ENCODE measurements at places on chromosomes 6 and 20.

GRCh38 chr20:47785854-47786764, 828 bp upstream of the SULF2 start:
- ATAC-seq = no peak
- peaks cover 8% of the 10 kb centered on the region for H3K4me1 ChIP-seq

GRCh38 chr6:148593130-148593812, 153.6 kb upstream of the UST start:
- H3K36me3 ChIP-seq = no peaks in the 10 kb centered on the region
- no peak overlapping the region for H3K4me3 ChIP-seq
- no peak overlapping the region for H3K27ac ChIP-seq
- H3K4me1 ChIP-seq = no peaks in the 10 kb centered on the region

DNA sequence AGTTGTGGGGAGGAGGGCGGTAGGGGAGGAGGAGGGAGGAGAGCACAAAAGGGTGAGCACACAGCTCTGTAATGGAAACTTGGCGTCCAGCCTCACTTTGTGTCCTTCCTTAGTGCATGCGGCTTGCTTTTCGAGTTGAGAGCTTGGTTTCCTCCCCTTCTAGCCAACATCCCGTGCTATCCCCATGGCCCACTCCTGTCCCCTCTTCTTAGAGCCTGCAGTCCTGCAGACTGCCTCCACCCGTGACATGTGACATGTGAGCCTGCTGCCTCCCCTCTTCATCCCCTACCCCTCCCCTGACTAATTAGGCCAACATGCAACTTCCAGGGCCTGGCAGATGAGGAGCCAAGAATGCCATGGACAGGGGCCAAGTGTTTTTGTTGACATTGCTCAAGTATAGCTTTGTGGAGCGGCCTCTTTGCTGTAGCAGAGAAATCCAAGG, 63.2 kb downstream of the SLC24A3 start:
- no peaks in the 10 kb centered on the region for H3K4me1 ChIP-seq
- no peaks in the 10 kb centered on the region for H3K27me3 ChIP-seq
- no peak overlapping the region for H3K4me3 ChIP-seq
- no peak for ATAC-seq
- H3K36me3 ChIP-seq = no peaks in the 10 kb centered on the region

GRCh38 chr6:163732479-163732878, 318.0 kb downstream of the QKI start:
- ATAC-seq = no peak
- no peaks in the 10 kb centered on the region for H3K36me3 ChIP-seq
- no peak overlapping the region for H3K4me3 ChIP-seq
- no peaks in the 10 kb centered on the region for H3K27me3 ChIP-seq
- H3K4me1 ChIP-seq = no peaks in the 10 kb centered on the region

DNA sequence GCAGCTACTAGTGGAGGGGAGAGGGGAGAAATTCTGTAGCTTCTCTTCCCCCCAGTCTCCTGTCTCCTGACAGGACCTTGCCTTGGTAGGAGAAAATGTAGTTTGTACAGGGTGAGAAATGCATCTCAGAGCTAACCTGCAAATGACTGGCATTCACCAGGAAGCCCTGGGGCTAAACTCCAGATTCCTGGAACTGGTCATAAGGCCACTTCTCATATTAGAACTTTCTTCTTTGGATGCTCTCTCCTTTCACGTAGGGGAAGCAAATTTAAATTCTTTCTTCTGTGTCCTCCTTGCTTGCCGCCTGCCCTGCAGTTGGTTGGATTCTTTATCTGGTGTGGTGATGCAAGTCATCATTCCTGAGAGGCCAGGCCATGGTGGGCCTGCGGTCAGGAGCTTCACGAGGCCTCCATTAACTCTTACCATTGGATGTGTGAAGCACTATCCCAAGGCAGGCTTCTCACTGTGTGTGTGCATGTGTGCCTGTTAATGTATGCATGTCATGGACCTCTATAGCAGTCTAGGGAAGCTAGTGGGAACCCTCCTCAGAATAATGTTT, 182.0 kb downstream of the PHF3 start:
- no peak for ATAC-seq
- no peaks in the 10 kb centered on the region for H3K4me1 ChIP-seq

DNA sequence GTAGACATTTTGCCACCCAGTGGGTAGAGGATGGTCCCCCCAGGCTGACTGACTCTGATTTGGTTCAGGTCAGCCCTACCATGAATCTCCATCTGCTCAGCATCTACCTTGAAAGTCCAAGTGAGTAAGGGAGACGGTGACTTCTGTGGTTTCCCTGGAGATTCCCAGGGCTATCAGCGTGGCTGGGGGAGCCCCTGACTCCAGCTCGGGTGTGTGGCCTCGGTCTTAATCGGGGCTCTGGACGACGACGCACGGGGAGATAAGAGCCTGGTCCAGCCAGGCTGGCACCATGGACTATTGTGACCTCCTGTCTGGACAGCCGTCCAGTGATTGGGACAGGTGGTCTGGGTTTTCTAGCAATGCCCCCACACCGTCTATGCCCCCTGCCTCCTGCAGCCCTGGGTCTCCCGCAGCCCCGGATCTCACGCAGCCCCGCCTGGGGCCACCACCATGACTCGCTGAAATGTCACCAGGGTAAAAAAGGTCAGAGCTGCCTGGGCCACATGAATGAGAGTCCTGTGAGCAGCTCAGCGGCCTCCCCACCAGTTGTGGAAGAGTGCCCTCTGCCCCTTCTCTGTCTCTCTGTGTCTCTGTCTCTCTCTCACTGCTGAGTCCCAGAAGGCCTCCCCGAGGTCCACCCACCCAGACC, 47.1 kb upstream of the GATA5 start:
- H3K4me1 ChIP-seq = peaks cover 5% of the 10 kb centered on the region
- H3K36me3 ChIP-seq = no peaks in the 10 kb centered on the region
- ATAC-seq = peak; percentile 78
- H3K27me3 ChIP-seq = peaks cover 12% of the 10 kb centered on the region
- no peak overlapping the region for H3K27ac ChIP-seq

- H3K4me1 ChIP-seq = no peaks in the 10 kb centered on the region
- ATAC-seq = no peak
- H3K27ac ChIP-seq = no peak overlapping the region
- no peaks in the 10 kb centered on the region for H3K36me3 ChIP-seq
- no peaks in the 10 kb centered on the region for H3K27me3 ChIP-seq
- H3K4me3 ChIP-seq = no peak overlapping the region
Observed at GRCh38 chr6:122861594-122861993, 72.5 kb downstream of the SMPDL3A start.

GRCh38 chr6:23637296-23637695, 488.7 kb upstream of the NRSN1 start:
- H3K4me1 ChIP-seq = no peaks in the 10 kb centered on the region
- no peak overlapping the region for H3K27ac ChIP-seq
- H3K27me3 ChIP-seq = no peaks in the 10 kb centered on the region
- ATAC-seq = no peak
- no peaks in the 10 kb centered on the region for H3K36me3 ChIP-seq
- no peak overlapping the region for H3K4me3 ChIP-seq

GRCh38 chr6:137801352-137802114, 65.5 kb upstream of the TNFAIP3 start:
- H3K27ac ChIP-seq = peak overlapping the region; percentile 89
- H3K27me3 ChIP-seq = no peaks in the 10 kb centered on the region
- H3K4me3 ChIP-seq = peak overlapping the region; percentile 69
- no peak for ATAC-seq

GRCh38 chr6:109349419-109349987, 32.8 kb downstream of the CD164 start:
- H3K27ac ChIP-seq = peak overlapping the region; percentile 43
- ATAC-seq = no peak
- peaks cover 12% of the 10 kb centered on the region for H3K4me1 ChIP-seq
- H3K4me3 ChIP-seq = no peak overlapping the region

DNA sequence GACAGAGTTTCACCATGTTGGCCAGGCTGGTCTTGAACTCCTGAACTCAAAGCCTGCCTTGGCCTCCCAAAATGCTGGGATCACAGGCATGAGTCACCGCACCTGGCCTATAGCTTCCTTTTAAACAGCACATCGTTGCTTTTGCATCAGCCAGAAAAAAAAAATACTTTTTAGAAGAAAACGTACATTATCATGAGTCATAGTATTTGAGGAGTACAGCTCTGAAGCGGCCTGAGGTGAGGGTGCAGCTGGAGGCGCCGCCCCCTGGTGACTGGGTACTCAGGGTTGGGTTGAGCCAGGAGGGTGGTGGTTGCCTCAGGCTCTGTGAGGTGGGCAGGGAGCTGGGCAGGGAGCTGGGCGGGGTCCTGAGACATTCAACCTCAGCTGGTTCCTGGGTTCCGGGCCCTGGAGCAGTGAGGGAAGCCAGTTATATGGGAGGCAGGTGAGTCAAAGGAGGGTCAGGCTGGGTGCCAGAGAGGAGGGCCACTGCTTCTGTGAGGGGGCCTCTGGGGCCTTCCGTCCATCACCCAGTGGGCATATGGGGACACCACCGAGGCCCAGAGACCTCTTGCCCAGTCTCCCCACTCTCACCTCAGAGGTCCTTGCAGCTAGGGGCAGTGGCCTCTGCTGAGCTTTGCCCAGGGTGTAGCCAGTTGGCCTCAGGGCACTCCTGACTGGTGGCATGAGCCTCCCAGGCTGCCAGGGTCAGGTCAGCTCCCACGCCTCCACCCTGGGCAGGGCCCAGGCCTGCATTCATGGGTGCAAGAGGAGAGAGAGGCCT, 11.7 kb upstream of the ID1 start:
- peaks cover 3% of the 10 kb centered on the region for H3K36me3 ChIP-seq
- H3K27ac ChIP-seq = no peak overlapping the region
- H3K4me1 ChIP-seq = peaks cover 1% of the 10 kb centered on the region
- peaks cover 12% of the 10 kb centered on the region for H3K27me3 ChIP-seq

GRCh38 chr6:120871416-120872261, 462.6 kb downstream of the TBC1D32 start:
- ATAC-seq = no peak
- no peak overlapping the region for H3K4me3 ChIP-seq
- H3K4me1 ChIP-seq = no peaks in the 10 kb centered on the region
- no peaks in the 10 kb centered on the region for H3K27me3 ChIP-seq
- no peaks in the 10 kb centered on the region for H3K36me3 ChIP-seq

DNA sequence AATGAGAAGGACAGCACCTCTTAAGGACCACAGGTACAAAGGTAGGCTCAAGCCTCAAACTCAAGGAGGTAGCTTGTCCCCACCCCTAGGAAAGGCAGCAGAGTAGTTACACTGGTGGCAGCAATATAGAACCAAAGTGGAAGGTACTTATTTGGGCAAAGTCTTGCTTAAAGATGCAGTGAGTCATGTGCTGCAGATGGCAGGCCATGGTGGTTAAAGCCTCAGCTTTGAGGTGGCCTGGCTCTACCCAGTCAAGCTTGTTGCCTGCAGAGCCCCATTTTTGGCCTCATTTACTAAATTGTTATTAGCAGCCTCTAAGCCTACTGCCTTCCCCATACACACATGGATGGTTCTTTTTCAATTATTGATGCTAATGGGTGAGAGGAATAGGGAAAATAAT, 146.0 kb downstream of the ELOVL4 start:
- no peak for ATAC-seq
- H3K4me1 ChIP-seq = peaks cover 2% of the 10 kb centered on the region
- no peaks in the 10 kb centered on the region for H3K36me3 ChIP-seq
- no peak overlapping the region for H3K27ac ChIP-seq
- no peak overlapping the region for H3K4me3 ChIP-seq

DNA sequence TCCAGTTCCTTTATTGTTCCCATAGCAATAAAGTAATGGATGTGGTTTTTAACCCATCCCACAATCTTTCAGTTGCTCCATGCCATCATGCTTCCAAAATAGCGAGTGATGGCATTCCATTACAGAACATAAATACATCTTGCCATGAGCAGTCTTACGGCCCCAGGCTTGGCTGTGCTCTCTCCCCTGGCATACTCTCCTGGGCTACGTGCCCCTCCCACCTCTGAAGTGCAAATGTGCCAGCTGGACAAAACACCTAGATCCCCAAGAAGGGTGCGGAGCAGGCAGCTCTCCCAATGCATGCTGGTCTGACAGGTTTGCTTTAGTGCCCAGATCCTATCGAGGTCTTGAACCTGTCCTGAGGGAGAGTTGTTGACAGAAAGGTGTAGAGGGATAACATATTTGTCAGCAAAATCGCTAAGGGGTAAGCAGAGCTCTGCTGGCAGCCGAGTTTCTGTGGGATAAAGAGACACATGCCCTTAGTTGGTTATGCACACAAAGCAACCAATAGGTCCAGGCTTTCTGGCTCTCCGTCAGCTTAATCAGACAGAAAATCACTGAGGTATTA, 43.9 kb upstream of the PAX1 start:
- no peak overlapping the region for H3K27ac ChIP-seq
- H3K4me3 ChIP-seq = no peak overlapping the region
- ATAC-seq = no peak
- H3K4me1 ChIP-seq = no peaks in the 10 kb centered on the region
- no peaks in the 10 kb centered on the region for H3K36me3 ChIP-seq
- peaks cover 4% of the 10 kb centered on the region for H3K27me3 ChIP-seq

GRCh38 chr6:109048176-109048575, 46.5 kb downstream of the SESN1 start:
- ATAC-seq = peak; percentile 67
- H3K4me3 ChIP-seq = no peak overlapping the region
- no peak overlapping the region for H3K27ac ChIP-seq
- peaks cover 19% of the 10 kb centered on the region for H3K4me1 ChIP-seq
- no peaks in the 10 kb centered on the region for H3K27me3 ChIP-seq
- H3K36me3 ChIP-seq = no peaks in the 10 kb centered on the region

DNA sequence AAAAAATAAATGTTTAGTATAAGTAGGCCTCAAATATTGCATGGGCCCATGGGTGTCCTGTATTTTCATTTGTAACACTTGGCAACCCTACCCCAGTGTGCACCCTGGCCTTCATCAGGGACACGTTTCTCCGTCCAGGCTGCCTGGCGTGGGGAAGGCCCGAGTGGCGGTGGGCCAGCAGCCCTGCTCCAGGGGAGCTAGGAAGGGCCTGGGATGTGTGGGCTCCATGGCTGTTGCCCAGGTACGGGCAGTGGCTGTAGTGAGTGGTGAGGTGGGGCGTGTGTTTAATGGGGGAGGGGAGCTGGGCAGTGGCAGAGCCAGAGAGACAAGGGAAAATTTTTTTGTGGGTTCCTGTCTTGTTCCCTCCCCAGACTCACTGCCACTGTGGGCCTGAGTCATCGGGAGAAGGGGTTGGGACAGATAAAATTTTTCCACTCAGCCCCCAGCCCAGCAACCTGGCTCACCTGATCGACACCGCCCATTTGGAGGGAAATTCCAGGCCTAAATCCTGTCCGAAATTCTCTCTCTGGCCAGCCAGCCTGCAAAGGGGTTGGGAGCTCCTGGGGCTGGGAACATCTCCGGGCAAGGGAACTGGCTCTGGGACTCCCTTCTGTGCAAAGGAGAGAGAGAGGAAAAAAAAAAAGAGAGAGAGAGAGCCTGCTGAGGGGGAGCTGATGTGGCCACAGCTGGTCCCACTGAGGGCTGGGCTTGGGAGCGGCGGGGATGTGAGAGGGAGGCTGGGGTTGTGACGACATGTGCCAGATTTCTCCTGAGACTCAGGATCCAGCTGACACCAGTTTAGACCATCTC, 32.5 kb upstream of the VEGFA start:
- no peak overlapping the region for H3K4me3 ChIP-seq
- no peaks in the 10 kb centered on the region for H3K27me3 ChIP-seq
- peak overlapping the region; percentile 54 for H3K27ac ChIP-seq
- no peaks in the 10 kb centered on the region for H3K36me3 ChIP-seq
- peaks cover 11% of the 10 kb centered on the region for H3K4me1 ChIP-seq

DNA sequence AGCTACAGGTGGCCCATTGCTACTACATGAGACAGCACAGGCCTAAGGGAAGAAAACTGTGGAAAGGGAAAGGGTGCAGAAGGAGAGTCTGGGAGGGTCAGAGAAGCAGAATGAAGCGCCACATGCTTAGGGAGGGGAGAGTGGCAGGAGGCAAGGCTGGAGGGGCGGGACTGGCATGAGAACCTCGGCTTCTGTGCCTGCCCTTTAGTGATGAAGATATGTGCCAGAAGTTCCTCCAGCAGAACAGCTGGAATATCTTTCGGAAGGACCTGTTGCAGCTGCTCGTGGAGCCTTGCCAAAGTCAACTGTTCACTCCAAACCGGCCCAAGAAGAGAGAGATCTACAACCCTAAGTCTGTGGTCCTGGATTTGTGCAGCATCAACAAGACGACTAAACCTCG, 61.8 kb downstream of the CNBD2 start:
- H3K27ac ChIP-seq = no peak overlapping the region
- no peak overlapping the region for H3K4me3 ChIP-seq
- peaks cover 4% of the 10 kb centered on the region for H3K27me3 ChIP-seq
- no peaks in the 10 kb centered on the region for H3K36me3 ChIP-seq
- ATAC-seq = no peak

Data from activated T-helper 17 cell treated with anti-CD3 and anti-CD28 coated beads, Interleukin-2, amount 50 U/mL, for 72 hours (primary cell).